ENCODE measurements at places on chromosomes 7 and 10.

DNA sequence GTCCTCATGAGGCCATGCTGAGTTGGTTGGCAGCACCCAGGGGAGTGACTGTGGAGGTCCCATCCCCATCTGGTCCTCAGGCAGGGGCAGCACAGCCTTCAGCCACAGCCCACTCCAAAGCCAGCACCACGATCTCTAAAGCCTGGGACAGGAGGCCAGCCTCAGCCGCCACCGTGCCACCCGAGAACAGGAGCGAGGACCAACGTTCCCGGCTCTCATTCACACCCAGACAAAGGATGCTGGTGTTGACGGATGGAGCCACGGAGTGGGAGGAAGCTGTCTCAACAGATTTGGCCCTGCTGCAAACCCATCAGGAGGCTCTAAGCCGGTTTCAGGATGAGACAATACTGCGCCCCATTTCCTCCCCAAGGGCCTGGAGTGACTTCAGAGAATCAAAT, 42.7 kb upstream of the PPP2R2D start:
- DNase-seq: no peak

DNA sequence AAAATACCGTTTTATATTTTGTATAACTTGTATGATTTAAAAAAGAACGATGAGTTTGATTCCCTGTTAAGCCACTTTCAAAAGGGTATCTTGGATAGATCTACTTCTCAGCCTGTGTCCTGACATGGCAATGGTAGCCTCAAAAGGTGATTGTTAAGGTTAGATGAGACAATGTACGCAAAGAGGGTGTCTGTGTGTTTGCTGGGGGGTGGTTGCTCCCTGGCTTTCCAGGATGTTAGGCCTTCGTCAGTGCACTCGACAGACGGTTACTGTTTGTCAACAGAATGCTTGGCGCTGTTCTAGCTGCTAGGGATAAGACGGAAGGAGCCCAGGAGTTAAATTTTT, 90.3 kb downstream of the NEURL1 start:
- no peak for DNase-seq

DNA sequence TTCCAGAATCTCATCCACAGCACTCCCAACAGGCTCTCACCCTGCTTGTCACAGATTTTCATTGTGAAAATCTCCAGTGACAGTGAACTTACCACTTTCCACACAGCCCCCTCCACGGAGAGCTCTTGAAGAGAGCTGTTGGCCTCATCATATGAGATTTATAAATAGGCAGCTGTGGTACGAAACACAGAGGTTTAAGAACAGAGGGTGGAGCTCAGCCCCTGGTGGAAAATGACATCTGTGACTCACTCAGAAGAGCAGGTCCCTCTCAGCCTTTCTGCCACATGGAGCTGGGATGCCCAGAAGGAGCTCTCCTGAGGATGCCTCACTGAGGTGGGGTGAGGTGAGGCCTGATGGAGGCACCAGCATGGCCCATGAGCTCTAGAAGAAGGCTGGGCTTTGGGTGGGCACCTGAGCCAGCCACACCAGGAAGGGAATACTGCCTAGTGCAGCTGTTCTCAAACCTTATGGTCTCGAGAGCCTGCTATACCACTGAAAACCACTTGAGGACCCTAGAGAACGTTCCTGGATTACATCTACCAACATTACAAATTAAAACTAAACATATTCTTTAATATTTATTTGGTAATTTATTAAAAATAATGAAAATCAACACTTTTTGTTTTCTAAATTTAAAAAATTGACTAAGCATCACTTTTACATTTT, 25.8 kb upstream of the EEPD1 start:
- no peak for DNase-seq

- peak; percentile 25 for DNase-seq
Measured at GRCh38 chr10:63027531-63027930, 105.6 kb upstream of the NRBF2 start.

GRCh38 chr7:118662266-118662665, 437.8 kb downstream of the ANKRD7 start:
- DNase-seq: no peak
